ENCODE measurements at places on chromosomes 7 and 10.
A peak's percentile ranks its signal among the peaks of the same experiment; 100 is the strongest.

DNA sequence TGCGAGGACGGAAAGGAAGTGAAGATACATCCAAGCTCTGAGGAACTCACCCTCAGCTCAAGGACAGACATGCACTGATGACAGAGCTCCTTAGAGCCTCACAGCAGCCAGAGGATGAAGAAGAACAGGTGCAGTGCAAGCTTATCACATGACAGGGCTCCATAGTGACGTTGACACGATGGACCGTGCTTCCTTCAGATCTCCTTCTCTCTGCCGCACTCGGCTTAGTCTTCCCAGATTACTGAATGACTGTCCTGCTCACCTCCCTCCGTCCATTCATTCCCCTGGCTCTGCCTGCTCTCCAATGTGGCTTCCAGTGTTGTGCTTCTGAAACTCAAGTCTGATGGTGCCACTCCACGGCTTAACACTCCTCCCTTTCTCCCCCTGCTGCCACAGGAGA is 161.5 kb upstream of the PFKP start:
- no peak for DNase-seq

- no peak for DNase-seq
Observed at GRCh38 chr10:30422151-30422695, 11.8 kb upstream of the MAP3K8 start.

- no peak for DNase-seq
Observed at GRCh38 chr10:117166418-117167345, 28.6 kb upstream of the VAX1 start.

GRCh38 chr10:34922138-34922537 is 107.0 kb upstream of the PARD3 start:
- no peak for DNase-seq

DNA sequence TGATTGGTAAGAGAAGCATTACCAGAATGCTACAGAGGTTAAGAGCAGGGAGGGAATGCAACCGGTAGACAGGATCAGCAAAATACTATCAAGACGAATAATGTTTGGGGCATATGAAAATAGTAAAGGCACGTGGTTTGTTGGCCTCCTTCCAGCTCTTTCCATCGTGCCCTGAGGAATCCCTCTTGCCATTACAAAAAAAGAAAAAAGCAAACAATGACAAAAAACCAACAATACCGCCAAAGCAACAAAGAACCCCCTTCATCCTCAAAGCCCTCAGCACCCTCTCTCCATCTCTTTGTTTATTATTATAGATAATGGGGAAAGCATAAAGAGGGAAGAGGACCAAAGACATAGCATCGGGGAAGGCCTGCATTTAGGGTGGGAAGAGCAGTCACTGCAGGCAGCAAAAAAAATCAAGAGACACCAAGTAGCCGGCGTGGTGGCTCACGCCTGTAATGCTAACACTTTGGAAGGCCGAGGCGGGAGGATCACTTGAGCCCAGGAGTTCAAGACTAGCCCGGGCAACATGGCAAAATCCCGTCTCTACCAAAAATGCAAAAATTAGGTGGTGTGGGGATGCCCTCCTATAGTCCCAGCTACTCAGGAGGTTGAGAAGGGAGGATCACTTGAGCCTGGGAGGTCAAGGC is 78.0 kb downstream of the HIP1 start:
- DNase-seq: no peak

- no peak for DNase-seq
Observed at GRCh38 chr10:86950349-86950748, 7.1 kb downstream of the MMRN2 start.

GRCh38 chr7:22137026-22137425 is 191.3 kb upstream of the CDCA7L start:
- no peak for DNase-seq

DNA sequence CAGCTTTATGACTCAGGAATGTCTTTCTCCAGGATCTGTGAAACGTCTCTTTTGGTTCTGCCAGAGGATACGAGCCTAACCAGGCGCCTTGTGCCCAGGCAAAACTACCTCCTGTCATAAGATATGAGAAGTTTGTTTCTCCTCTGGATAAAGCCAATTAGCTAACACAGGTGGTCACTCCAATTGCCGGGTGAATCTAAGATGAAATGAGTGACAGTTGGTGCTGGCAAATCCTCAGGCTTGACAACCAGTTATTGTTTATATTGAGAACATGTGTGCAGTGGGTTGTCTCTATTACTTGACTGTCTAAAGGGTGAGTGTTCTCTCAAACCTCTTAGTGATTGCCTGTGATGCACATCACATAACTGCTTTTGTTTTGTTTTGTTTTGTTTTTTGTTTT is 449.1 kb downstream of the XPNPEP1 start:
- no peak for DNase-seq

DNA sequence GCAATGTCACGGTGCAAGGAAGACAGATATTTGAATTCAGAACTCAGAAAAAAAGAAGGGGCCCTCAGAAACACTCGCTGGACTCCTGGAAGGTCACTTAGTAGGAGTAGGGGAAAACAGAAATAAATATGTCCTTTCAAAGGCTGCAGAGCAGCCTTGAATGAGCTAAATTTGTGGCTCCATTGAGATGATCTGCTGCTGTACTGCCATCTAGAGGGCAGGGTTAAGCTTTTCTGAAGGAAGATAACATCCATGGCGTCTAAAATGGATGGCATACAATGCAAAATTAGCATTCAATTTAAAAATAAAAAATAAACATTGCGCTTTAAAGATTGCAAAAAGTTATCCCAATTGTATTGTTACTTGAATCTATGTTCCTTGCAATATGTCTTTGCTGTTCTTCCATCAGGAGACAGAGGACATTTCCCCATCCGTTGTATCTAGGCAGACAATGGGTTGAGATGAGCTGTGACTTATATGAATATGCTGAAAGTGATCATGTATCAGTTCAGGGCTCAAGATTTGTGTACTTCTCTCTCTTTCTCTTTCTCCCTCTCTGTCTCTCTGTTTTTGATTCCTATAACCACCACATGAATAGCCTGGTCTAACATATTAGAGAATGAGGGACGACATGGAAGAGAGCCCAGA is 642.2 kb downstream of the SH2D4B start:
- DNase-seq: no peak

DNA sequence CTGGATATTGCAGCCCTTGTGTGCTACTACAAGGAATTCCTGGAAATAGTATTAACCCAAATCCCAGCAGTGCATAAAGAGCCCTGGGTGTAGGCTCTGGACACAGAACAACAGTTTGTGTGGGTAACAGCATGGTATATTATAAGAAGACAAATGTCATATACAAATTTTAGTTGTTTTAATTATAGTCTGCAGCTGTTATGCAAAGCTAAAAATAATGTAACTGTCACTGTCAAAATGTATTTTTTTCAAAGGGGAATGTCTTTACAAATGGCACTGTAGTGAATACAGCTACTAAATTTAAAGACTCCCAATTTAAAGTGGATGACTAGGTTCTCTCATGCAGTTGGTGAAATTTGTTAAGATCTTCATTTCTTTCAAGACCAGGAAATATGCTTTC is 339.0 kb downstream of the GPR37 start:
- no peak for DNase-seq

DNA sequence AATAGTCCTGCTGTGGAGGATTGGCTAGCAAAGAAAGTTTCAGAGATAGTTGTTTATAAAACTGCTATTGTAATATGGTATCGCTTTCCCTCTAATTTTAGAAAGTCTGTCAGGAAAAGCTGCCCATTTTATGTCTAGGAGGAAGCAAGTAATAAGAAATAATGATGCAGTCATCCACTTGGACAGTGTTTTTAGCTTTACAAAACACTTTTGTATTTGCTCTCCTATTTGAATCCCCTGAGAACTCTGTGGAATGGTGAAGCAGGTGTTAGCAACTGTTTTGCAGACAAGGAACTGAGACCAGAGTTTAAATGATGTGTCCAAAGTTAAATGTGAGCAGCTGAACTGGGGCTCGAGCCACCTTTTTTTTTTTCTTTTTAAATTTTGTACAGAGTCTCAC is 455.8 kb downstream of the XPNPEP1 start:
- no peak for DNase-seq

DNA sequence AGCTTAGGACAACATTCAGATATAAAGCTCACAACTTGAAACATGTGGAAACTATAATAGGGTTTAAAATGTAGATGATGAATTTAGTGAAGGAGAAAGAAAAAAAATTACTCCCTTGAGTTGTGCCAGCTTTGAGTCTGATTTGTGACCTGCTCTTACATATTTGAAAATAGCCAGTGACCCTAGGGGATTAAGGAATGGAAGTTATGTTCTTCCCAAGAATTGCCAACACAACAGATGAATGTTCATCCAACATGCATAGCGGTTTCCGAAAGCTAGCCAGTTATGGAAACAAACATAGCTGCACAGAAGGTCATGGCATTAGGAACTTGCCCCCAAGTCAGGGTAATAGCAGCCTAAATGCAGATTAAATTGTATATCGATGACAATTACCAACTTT is 10.8 kb downstream of the TMEM196 start:
- no peak for DNase-seq

GRCh38 chr7:46058086-46058823 is 137.2 kb upstream of the IGFBP3 start:
- no peak for DNase-seq

DNA sequence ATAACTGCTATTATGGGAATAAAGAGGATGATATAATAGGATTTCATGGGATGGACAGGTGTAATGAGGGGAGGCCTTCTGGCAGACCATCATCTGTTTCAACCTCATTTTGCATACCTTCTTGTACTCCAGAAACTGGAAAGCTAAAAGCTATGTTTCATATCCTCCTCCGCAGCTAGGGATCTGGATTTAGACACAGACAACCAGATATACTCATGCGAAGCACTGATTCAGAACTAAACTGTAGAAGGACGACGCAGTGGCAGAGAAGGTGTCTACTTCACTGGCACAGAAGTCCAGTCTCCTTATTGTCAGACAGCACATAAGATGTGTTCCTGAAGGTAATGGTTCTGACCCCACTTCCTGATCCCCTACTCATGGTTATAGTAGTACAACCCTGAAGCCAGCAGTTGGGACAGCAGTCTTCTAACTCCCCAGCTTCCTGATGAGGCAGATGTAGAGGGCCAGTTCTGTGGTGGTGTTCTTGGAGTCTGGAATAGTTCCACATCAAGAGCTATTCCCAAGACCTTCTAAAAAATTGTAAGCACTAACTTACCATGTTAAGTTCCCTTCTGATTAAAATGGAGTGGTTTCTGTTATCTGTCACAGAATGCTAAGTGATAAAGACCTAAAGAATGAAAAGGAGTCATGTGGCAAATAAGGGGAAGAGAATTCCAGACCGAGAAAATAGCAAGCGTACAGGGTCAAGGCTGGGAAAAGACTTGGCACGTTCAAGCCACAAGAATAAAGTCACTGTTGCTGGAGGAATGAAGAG is 550.3 kb downstream of the GRM8 start:
- no peak for DNase-seq

- no peak for DNase-seq
Observed at GRCh38 chr10:120503689-120504088, 46.7 kb downstream of the PLPP4 start.

DNA sequence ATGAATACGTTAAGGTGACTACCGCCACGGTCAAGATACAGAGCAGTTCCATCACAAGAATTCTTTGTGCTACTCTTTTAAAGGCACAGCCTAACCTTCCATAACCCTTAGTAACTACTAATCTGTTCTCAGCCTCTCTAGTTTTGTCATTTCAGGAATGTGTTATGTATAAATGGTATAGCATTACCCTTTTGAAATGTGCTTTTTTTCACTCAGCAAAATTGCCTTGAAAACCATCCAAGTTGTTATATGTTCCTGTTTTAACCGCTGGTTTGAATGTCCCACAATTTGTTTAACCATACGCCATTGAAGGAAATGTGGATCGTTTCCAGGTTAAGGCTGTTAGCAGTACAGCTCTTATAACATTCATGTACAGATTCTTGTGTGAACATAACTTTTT is 32.0 kb downstream of the WAC start:
- no peak for DNase-seq

DNA sequence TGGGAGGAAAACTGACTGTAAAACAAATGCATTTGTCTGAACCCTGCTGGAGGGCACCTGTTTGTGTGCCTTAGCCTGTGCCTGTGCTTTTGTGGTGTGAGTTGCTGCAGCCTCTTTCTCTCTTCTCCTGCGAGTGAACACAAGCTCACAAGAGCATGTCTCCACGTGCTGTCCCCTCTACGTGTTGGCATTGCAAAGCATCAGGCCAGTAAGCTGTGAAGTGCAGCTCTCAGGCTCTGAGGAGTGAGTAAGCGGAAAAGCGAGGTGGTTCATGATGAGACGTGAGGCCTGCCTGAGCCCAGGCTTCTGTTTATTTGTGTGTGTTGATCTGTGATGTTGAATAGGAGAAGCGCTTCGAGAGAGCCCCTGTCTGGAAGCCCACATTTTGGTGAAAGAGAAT is 85.6 kb upstream of the PDCD4 start:
- DNase-seq: no peak

DNA sequence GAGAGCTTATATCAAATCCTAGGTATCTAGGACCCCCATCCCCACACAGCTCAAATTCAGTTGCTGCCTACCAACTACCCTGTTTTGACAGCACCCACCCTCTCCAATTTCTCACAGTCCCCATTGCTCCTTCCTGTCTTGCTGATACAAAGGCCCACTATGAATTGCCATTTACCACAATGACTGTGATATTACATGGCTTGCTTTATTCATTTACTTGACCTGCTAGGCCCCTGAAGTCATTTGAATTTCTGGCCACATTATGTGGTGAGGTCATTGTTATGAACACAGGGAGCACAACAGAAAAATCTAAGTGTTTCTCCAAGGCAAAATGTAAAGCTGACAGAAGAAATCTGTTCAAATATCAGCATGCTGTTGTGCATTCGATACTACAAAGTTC is 101.4 kb downstream of the PPP1R17 start:
- no peak for DNase-seq

- no peak for DNase-seq
Observed at GRCh38 chr7:27302590-27302989, 60.0 kb downstream of the EVX1 start.

DNA sequence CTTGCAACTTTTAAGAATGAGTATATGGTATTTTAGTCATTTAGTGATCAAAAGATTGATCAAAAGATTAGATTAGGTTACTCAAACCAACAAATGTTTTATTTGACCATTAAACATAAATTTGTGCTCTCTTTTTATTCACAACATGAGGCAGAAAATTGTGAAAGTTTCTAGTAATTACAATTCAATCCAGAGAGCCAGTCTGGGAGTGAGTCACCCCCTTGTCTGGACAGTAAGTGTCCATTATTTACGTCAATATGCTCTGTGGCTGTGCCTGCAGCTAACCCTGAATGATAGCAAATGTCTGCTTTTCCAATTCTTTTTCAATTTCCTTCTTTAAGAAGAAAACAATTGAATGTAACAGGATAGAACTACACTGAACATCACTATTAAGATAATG is 27.9 kb downstream of the GNG11 start:
- DNase-seq: no peak

GRCh38 chr7:80781561-80781979 is 137.3 kb downstream of the SEMA3C start:
- DNase-seq: no peak

DNA sequence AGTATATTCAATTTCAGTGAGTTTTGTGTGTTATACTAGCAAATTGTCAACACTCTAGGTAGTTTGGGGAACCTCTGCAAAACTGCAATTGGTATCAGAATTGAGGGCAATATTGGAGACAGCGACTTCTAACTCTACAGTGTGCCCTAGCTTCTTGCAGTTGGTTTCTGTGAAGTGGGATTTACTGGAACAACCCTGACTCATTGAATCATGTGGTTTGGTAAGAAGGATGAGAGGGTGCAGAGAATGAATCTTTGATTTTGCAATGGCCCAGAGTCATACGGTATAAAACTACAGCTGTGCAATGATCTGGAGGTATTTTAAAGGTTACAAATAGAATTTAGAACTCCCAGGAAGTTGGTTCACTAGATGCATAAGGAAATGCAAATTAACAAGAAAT is 129.1 kb upstream of the PPP1R3A start:
- no peak for DNase-seq

- DNase-seq: peak; percentile 48
Observed at GRCh38 chr10:132458586-132459300, 61.7 kb downstream of the PWWP2B start.

All from T follicular helper cell (primary cell).